Brain microvascular endothelial cell (primary cell): ENCODE measurements at places on chromosomes 2 and 18.

DNA sequence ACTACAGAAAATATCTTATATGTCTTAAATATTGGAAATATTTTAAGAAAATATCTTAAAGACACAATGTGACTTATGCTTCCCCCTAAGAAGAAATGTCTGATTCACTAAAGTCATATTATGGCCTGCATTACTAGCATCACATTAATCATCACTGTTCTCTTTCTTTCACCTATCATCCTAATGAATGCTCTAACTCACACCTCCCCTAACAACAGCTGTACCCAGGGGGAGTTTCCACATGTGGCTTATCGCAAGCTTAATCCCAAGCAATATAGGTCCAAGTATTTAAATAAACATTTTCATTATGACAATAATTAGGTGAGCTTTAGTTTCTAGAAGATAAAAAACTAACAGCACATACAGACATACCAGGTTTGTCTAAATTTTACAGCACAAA lies 39.6 kb downstream of the REV1 start:
- no peak for DNase-seq

DNA sequence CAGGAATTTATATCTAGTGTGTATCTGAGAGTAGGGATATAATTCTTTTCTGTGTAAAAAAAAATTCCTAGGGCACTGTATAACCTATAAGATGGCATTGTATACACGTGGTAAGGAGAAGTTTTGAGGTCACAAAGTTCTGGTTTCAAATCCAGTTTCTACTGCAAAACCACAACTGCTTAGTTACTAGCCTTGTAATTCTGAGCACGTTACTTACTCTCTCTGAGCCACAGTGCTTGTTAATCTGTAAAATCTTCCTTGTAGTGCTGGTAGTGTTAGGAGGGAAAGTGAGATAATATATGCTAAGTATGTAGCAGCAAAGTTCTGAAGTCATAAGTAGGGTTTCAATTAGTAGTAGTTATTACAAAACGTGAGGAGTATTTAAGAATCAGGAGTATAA lies 175.4 kb downstream of the SATB2 start:
- DNase-seq, result no peak

GRCh38 chr2:155679647-155680046 lies 652.9 kb downstream of the NR4A2 start:
- DNase-seq, result no peak

DNA sequence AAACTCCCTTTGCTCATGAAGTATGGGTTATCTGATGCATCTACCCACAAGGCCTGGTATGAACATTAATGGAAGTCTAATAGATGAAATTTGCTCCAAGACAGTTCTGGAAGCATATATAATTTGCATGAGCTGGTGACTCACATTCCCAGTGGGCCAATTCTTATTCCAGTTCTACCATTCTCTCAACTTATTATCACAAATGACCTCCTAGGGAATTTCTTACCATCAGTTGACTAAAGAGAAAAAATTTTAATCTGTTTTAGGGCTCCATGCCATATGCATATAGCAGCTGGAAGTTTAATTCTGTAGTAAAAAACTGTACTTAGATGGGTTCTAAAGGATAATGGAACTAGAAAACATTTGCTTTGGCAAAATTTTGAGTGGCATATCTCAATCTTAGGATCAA lies 165.2 kb upstream of the COL3A1 start:
- DNase-seq, result peak; percentile 74

DNA sequence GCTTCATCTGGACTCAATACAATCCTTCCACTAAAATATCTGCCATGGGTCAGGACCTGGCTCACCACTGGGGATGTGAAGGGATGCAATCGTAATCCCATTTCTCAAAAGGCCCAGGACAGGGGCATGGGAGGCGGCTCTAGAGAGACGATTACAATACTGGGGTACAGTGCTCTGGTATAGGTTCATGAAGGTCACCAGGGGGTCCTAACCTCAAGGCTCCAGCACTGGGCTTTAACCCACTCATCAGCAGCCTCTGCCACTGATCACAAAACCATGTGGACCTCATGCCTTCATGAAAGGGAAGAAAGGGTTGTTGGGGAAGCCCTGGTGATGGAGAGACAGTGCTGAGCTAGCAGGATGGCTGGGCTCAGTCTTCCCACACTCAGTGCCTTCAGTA lies 48.8 kb downstream of the ADD2 start:
- DNase-seq, result no peak

DNA sequence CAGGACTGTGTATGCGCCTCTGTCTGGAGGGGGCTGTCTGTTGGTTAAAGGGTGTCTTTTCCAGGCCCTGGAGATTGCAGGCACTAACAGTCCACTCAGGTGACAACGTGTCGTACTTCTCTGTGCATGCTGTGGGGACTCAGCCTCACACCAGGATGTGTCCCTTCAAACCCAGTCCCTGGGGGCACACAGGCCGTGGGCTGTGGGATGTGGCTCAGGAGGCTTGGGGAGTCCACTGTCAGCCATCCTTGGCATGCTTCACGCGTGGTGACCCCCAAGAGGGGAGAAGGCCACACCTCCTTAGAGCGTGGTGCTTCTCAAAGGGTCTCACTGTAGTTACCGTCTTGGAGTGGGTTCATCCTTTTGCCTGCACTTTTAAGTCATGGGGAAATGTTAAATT lies 127.8 kb downstream of the KLHL29 start:
- DNase-seq, result no peak

GRCh38 chr2:215622837-215623236 lies 187.0 kb upstream of the FN1 start:
- no peak for DNase-seq

DNA sequence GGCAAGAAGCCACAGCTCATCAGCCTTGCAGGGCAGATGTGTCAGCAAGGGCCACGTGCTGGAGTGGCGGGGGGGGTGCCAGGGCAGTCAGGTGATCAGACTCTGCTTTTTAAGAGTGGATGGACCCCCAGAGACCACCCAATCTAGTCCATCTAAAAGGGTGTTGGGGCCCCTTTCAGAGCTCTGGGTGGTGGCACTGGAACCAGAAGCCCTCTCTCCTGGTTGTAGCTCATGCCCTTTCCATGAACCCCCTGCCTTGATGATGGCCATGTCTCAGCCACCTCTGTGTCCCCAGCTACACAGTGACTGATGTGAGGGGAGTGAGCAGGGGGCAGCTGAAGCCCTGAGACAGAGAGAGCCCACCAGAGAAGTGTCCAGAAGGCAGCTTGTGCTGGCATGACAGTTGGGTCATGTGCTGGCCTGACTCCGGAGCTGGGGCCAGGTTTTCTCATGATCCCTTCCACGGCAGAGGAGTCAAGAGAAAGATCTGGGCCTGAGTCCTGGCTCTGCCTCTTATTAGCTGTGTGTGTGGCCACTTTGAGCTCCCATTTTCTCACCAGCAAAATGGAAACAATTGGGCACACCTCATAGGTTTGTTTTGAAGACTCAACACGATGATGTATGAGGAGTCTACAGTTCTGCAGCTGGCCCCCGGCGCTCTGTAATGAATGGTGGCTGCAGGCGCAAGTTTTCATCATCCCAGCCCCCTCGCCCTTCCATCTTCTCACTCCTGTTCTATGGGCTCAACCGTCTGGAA lies 195.7 kb downstream of the ZFP36L2 start:
- DNase-seq, result no peak

DNA sequence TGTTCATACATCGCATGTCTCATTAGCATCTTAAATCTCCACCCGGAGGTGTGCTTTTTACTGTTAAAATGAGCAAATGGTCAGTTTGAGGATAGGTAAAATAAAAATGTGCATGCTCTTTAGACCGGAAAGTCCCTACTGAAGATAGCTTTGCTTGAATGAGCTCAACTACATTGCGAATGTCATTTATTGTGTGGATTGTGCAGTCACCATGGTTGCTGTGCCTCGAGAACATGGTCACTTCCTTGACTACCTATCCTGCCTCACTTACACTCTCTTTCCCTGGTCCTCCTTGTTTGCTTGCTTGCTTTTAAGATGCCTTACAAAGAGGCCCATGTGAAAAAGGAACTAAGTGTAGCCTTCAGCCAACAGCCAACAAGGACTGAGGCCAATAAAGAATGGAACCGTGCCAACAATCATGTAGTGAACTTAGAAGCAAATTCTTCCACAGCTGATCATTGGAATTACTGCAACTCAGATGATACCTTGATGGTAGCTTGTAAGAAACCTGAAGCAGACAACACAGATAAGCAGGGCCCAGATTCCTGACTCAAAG lies 72.2 kb upstream of the BARD1 start:
- peak; percentile 10 for DNase-seq

DNA sequence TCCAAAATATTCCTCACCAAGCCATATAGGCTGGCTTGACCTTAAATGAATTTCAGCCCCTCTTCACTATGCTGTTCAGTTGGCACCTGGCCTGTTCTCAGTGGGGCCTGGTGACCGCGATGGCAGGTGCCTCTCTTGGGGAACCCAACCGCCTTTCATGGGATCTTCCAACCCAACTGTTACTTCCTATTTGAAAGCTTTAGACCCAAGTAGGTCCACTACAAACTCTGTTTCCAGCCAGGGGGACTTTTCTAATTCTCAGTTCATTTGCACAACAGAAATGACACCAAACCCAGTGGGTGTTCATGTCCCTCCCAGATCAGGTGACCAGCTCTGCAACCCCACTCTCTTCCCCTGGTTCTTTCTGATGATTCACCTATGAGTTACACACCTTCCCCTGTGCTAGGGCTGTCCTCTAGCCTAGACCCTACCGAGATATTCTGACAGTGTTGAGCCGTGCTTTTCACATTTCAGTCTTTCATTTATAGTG lies 35.6 kb upstream of the NDUFV2 start:
- DNase-seq, result no peak

DNA sequence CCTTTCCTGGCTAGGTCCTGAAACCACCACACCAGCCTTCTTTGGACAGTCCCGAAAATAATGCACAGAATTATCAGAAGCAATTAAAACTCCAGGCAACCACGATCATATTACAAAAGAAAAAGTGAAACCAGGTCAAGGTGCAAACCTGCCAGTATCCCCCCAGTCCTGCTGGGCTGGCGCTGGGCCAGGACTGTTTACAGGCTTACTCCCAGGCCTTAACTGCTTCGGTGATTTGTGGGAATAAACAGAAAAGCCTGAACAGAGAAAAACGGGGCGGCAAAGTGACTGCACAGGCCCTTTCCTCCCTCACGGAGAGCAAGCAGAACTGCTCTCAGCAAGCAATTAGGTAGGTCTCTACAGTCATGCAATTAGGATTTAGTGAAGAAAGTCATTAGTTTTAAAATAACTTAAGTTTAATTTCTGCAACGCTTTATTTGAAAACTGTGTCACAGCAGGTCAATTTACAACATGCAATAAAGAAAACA lies 1.3 kb downstream of the HDAC4 start:
- DNase-seq, result no peak

GRCh38 chr2:209936106-209936666 lies 66.3 kb upstream of the RPE start:
- no peak for DNase-seq

- no peak for DNase-seq
Measured at GRCh38 chr2:120442923-120443571, 97.1 kb downstream of the INHBB start.

GRCh38 chr2:200125444-200126284 lies 170.3 kb downstream of the MAIP1 start:
- DNase-seq, result no peak

DNA sequence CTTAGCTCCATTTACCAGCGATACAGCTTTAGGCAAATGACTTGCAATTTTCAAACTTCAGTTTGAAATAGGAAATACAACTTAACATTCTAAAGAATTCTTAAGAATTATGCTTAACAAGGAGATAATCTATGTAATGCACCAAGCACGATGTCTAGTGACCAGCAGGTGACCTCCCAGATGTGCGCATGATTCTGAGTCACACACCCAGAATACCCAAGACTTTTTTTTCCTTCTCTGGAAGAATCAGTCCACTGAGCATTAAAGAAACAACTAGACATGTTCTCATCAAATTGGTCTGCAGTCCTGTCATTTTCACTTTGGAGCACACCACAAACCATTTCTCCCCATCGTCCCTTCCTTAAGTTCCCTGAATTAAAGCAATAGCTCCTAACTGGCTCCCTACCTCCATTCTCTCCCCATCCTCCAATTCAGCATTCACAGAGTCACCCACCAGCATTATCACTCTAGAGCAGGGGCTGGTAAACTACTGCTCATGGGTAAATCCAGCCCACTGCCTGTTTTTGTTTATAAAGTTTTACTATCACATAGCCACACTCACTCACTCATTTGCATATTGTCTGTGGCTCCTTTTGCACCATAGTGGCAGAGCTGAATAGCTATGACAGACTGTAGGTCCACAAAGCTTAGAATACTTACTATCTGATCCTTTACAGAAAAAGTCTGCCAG lies 13.2 kb downstream of the EVA1A start:
- DNase-seq, result peak; percentile 97

DNA sequence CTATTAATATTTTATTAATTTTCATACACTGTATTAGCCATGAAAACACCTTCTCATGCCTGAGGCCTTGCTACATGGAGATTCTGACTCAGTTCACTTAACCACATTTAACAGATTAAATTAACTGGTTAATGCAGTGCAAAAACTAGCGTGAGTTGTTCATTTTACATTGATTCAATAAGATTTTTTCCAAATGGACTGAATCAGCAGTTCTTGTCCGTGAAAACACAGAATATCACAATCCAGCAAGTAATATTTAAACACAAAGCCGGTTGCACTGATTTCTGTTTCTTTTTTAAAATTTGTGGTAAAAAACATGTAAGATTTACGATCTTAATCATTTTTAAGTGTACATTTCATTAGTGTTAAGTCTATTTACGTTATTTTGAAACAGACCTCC lies 118.2 kb upstream of the THUMPD2 start:
- DNase-seq, result no peak

DNA sequence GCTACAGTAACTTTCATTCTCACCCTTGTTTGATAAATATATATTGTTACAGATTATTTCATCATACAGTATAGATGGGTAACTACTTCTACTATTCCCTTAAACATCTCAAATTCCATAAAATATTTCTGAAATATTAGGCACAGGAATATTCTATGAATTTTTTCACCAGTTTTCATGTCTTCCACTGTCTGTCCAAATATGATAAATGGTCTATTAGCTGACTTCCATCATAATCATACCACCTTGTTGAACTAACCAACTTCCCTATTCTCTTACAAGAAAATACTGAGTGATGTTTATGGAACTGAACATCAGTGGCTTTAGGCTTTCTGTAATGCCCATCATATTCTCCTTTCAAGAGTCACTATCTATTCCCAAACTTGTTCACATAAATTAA lies 82.4 kb downstream of the TRAPPC8 start:
- DNase-seq, result no peak

- DNase-seq, result no peak
Measured at GRCh38 chr2:236512267-236512666, 57.4 kb upstream of the ACKR3 start.

DNA sequence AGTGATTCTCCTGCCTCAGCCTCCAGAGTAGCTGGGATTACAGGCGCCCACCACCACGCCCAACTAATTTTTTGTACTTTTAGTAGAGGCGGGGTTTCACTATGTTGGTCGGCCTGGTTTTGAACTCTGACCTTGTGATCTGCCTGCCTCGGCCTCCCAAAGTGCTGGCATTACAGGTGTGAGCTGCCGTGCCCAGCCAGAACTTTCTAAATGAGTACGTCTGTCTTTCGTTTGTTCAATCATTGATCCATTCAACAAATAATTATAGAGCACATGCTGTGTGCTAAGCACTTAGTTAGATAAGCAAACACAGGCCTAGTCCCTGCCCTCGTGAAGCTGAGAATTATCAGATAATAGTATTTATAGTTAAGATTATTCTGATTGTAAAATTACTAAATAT lies 56.5 kb downstream of the TTC39C start:
- DNase-seq, result no peak

GRCh38 chr2:242011167-242011513 lies 141.6 kb downstream of the RTP5 start:
- no peak for DNase-seq
